SK-N-DZ (cell line): ENCODE measurements at places on chromosomes 1 and 21.
A peak's percentile ranks its signal among the peaks of the same experiment; 100 is the strongest.

GRCh38 chr1:30719406-30720270, 3.7 kb downstream of the MATN1 start:
- peak; percentile 64 for DNase-seq

- DNase-seq = no peak
These were observed 172.8 kb downstream of the ZNF281 start for GRCh38 chr1:200237066-200237465.

GRCh38 chr1:183106746-183107145, 79.3 kb upstream of the LAMC2 start:
- no peak for DNase-seq

DNA sequence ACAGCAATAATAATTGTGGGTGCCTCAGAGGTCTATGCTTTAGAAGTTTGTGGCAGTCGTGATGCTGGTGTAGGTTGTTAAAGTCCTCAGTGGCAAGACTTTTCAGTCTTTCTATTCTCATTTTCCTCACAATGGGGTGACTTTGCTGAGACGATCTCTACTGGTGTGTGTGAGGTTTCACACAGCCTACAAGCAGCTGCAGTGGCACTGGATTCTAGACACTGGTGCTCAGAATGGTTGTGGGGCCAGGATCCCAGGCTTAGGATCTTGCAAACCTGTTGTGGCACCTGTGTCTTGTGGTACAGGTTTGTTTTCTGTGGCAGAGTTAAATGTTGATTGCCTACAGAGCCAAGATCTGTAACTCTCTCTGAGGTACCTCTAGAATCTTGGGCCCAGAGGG, 581.2 kb downstream of the PTPRC start:
- no peak for DNase-seq

GRCh38 chr1:195656780-195657179, 951.5 kb downstream of the KCNT2 start:
- DNase-seq = no peak

DNA sequence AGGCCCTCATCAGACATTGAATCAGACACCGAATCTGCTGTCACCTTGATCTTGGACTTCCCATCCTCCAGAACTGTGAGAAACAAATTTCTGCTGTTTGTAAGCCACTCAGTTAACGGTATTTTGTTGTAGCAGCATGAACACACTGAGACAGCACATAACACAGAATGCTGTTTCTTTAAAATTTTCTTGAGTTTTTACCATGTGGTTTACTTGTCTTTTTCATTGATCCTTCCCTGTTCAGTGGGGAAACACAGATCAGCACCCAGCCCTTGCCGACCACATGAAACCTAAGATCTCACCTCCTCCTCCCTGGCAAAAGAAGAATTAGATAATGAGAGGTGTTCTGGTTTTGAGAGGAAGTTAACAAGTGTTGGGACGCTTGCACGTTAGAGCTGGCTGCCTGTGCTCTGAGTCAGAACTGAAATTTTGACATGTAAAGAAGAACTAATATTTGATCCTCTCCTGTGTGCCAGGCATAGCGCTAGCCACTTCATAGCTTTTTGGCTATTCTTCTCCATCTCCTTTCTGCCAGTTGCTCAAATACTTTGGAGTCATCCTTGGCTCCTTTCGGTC, 179.6 kb downstream of the DHRS3 start:
- DNase-seq = no peak

DNA sequence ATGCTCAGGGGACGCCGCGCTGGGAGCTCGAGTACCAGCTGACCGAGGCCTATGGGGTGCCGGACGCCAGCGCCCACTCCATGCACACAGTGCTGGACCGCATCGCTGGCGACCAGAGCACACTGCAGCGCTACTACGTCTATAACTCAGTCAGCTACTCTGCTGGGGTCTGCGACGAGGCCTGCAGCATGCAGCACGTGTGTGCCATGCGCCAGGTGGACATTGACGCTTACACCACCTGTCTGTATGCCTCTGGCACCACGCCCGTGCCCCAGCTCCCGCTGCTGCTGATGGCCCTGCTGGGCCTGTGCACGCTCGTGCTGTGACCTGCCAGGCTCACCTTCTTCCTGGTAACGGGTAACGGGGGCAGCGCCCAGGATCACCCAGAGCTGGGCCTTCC, 1.3 kb upstream of the XKR8 start:
- DNase-seq = no peak

DNA sequence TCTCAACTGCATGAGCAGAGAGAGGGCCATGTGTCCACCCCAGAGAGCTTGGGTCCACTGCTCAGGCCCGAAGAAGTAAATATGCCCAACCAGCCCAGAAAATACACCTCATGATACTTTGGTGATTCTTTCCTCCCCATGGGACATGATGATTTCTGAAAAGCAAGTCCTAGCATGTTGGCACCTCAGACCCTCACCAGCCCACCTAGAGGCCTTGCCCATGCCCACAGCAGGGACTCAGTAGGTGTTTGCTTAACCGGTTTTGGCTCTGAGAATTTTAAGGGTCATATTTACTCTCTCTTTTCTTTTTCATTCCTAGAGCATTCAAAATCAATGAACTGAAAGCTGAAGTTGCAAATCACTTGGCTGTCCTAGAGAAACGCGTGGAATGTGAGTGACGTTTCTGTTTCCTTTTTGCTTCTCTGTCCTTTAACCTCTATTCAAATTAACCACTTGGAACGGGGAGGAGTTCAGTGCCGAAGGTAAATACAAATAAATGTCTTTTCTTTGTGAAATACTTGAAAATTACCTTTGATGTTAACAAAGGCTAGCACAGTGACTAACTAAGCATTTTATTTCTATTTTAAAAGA, 79.7 kb downstream of the PDE9A start:
- DNase-seq = no peak

GRCh38 chr1:9312168-9312720, 19.6 kb downstream of the SPSB1 start:
- DNase-seq = no peak
